Stimulated activated CD8-positive, alpha-beta memory T cell treated with anti-CD3 and anti-CD28 coated beads, Interleukin-7, amount 100 ng/mL, for 1 hour (primary cell): ENCODE measurements at places on chromosomes 5 and 9.

DNA sequence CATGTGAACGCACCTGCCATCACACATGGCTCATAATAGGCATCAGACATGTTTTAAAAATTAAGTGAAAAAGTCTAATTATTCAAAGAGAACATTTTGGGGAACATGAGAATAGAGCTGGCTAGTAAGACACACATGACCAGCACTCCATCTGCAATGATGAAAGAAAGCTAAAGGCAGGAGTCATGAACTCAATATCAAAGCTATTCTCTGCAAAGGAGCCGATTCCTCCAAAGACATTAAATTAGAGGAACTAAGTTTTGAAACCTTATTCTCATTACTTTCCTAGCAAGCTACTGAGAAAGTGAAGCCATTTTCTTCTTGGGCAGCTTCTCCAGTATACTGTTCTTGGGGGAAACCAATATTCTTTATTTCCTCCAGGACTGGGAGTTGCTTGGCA is 172.0 kb downstream of the CRB2 start:
- DNase-seq: no peak

GRCh38 chr5:143244000-143244736 is 159.3 kb downstream of the NR3C1 start:
- DNase-seq: no peak

DNA sequence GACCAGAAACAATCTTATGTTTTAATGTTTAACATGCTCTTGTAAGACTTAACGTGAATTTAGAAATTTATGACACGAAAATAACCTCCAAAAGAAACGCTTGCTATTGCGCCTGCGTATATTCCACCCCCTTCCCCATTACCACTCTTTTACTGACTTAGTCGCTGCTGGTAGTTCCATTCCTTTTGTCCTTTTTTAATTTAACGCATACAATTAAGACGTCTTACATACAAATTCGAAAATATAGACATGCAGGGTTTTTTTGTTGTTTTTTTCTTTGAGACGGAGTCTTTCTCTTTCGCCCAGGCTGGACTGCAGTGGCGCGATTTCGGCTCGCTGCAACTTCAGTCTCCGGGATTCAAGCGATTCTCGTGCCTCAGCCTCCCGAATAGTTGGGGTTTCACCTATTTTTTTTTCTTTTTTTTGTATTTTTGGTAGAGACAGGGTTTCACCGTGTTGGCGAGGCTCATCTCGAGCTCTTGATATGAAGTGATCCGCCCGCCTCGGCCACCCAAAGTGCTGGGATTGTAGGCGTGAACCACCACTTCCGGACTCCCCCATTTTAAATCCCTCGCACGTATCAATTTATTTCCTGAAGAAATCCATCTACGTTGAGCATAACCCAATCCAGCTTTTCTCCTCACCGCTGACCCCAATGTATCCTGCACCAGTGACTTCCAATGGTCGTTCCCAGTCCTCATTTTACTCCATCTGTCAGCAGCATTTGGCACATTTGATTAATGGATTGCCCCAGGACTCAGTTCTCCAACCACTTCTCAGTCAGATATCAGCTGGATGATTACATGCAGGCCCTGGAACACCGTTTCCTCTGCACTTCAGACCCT is 684 bp upstream of the MED7 start:
- DNase-seq: no peak

- no peak for DNase-seq
Measured at GRCh38 chr5:37723162-37723961, 116.5 kb downstream of the GDNF start.

- no peak for DNase-seq
Measured at GRCh38 chr5:71471193-71471592, 15.7 kb downstream of the BDP1 start.

DNA sequence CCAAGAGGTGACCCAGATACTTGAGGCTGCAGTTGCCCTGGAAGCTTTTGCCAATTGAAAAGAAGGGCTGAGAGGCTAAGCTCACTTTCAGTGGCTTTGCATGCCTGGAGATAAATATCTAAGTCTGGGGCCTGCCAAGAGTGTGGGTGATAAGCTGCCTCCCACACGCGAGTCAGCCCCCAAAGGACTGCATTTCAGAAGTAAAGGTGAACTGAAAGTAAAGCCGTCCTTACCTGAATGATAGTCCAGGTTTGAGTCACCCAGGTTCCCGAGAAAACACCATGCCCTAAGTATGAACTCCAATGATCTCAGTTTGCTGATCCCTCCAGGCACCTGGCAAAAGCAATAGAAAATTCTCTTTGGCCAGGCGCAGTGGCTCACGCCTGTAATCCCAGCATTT is 22.5 kb upstream of the N4BP3 start:
- DNase-seq: no peak

DNA sequence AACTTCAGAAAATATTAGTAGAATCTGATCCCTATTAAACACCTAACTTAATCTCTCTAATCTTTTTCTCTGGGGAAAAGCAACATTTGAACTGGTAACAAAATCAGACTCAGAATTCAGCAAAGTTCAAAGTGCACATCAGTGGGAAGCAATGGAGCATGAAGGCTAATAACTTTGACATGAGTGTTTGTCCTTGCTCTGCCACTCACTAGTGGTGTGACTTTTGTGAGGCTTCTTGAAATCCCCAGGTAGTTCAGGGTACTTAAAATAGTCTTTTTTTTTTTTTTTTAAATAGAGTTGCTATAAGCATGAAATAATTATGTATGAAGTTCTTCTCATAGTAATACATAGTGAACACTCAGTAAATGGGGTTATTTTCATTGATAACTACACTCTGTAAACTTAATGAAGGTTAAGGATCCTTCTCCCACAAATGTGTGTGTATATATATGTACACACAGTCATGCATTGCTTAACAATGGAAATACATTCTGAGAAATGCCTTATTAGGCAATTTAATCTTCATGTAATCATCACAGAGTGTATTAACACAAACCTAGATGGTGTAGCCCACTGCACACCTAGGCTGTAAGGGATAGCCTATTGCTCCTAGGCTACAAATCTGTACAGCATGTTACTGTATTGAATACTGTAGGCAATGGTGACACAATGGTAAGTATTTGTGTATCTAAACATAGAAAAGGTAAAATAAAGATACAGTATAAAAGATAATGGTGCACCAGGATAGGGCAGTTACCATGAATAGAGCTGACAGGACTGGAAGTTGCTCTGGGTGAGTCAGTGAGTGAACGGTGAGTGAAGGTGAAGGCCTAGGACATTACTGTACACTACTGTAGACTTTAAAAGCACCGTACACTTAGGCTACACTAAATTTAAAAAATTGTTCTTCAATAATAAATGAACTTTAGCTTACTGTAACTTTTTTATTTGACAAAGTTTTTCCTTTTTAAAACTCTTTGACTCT is 73.3 kb upstream of the HMHB1 start:
- no peak for DNase-seq

DNA sequence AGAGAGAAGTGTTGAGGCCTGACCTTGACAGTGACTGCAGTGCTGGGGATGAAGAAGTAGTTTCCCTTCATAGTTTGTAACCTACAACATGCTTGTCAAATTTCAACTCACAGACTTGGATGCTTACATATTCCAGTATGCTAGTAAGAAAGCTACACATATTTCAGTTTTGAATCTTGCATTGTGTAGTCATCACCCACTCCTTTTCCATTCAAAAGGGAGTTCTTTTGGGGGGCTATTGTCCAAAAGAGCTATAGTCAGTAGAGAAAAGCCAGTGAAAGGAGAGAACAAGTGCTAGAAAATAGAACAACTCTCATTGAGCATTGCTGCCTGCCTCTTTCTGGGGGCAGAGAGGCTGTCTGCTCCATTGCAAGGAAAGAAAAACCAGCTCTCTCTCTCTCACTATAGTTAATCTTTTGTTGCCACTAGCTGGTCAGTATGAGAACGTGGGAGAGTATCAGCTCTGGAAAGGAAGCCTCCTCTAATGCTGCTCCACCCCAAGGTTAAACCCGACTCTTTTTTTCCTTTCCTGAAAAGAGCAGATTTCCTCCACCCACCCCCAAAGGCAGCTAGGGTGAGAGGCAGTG is 7.3 kb downstream of the ASTN2 start:
- DNase-seq: no peak

GRCh38 chr9:108800632-108801099 is 55.1 kb downstream of the ACTL7B start:
- DNase-seq: no peak

- DNase-seq: no peak
Measured at GRCh38 chr5:133453084-133453780, 159.1 kb downstream of the FSTL4 start.

GRCh38 chr5:95644351-95645042 is 2.1 kb upstream of the RFESD start:
- no peak for DNase-seq

GRCh38 chr5:1763548-1763911 is 36.1 kb downstream of the MRPL36 start:
- DNase-seq: no peak

- no peak for DNase-seq
Measured at GRCh38 chr5:145473042-145473642, 362.0 kb downstream of the PRELID2 start.

- DNase-seq: no peak
Measured at GRCh38 chr5:71460693-71461092, 5.2 kb downstream of the BDP1 start.

DNA sequence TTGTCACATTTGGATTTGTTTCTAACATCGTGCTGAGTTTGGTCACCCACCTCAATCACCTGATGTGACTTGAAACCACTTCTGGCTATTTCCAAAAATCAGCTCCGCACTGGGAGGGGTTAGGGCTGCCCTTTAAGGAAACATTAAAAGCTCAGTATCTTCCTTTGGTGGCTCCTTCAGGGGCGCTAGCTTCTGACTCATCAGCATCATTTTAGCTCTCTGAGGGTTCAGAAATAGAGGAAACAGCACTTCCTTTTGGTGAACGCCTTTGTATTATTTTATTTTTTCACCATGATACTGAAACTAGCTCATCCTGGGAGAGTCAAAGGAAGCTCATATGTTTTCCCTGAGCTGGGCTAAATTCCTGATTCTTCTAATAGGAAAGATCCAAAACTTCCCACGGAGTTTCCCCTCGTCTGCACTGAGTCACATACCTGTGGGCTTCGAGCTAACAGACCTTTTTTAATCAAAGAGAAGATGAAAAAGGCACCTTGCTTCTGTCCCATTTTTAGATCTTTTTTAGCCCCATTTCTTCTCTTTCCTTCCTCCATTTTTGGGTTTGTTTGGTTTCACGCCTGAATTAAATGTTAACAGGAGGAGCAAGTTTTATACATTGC is 48.2 kb downstream of the ROPN1L start:
- DNase-seq: no peak

DNA sequence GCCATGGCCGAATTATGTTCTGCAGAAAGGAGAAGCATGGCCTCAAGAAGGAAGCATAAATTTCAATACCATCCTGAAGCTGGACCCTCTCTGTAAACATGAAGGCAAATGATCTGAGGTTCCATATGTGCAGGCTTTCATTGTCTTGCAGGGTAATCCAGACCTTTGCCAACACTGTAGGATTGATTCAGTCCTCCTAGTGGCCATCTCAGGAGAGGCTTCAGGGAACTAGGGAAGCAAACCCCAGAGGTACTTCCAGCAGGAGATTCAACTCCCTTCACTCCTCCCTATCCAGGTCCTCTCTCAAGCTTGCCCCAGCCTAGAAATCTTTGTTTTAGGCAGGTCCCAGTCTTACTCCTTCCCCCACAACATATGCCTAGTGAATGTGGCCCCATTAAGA is 99.3 kb upstream of the HCN1 start:
- no peak for DNase-seq
